D721Med (cell line): ENCODE measurements at places on chromosomes 4 and X.

GRCh38 chr4:2482693-2483092 is 13.8 kb downstream of the RNF4 start:
- no peak for DNase-seq

GRCh38 chr4:136742333-136742732 is 790.0 kb downstream of the PCDH18 start:
- DNase-seq: no peak

- DNase-seq: no peak
Measured at GRCh38 chr4:94115687-94116086, 92.0 kb upstream of the SMARCAD1 start.

- no peak for DNase-seq
Measured at GRCh38 chr4:47213971-47214370, 182.6 kb downstream of the GABRB1 start.

- no peak for DNase-seq
Measured at GRCh38 chrX:20530406-20530921, 263.8 kb upstream of the RPS6KA3 start.

DNA sequence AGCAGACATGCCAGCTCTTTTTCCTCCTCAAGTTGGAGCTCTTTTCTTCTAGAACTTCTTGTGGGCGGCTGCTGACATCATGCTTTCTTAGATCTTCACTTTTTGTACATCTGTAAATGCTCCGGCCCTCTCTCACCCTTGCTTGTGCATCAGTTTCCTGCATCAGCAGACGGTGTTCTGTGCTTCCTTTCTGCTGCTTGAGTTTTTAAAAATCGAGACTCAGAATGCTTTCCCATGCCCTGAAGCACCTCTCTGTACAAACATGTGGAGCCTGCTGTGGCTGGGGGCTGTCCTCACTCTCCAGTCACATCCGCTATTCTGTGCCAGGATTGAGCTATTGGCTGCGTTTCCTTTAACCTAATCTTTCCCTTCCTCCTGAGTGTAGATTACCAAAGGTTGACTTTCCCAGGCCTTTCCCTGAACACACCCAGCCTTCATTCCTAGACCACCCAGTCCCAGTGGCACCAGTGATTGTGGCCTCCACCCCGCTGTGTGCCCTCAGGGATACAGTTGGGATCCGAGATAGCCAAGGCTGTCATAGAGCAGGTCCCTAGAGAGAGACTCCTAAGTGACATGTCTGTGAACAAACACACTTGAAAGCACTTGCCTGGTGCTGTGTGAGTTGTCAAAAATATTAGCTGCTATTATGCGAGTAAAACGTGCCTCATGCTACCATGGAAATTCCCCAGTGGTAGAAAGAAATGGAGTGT is 41.9 kb downstream of the TNIP2 start:
- no peak for DNase-seq

GRCh38 chr4:123266221-123266620 is 130.4 kb upstream of the SPRY1 start:
- no peak for DNase-seq

DNA sequence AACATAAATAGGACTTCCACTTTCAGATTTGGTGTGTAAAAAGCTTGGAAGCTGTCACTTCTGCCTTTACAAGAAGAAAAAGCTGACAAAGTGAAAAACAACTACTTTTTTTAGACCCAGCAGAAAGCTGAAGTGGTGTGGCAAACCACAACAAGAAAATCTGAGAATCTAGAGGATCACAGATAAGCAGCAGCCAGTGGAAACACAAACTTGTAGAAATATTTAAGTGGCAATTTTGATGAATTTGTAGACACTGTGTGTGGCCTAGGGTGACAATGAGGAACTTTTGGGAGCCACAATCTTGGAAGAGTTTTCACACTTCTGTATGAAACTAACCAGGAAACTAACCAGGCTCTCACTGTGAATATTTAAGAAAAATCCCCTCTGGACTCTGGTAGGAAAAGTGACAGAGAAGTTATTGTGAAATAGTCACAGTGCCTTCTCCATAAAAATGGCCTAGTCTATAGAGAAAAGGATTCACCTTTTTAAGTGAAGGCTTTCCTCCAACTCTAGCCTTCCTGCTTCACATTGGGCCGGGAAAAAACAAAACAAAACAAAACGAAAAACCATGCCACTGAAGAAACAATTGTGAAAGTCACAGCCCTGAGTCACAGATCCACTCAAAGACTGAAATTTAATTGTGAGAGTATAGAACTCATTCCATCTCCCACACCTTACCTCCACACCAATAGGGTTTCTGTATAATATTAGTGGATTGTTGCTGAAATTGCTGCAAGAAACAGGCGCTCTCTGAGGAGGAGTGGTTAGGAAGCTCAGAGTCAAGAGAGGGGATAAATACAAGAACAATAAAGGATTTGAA is 26.7 kb upstream of the GUCY1A1 start:
- DNase-seq: no peak

DNA sequence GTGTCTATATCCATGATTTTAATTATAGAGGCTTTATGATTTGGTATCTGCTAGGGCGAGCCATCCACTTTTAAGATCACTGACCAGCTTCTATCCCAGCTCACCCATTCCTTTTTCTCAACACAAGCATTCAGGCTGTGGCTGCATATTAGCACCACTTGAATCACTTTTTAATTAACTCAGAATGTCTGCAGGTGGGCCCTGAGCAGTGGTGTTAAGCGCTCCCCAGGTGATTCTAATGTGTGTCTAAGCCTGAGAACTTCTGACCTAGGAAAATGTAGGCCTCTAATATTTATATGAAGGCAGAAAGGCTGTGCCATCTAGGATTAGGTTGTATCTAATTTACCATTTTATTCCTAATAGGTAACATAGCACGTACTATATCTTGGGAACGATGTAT is 19.8 kb upstream of the QRFPR start:
- DNase-seq: no peak

GRCh38 chr4:663438-664428 is 10.3 kb downstream of the ATP5ME start:
- peak; percentile 95 for DNase-seq

GRCh38 chrX:74207539-74207938 is 96.4 kb upstream of the ZCCHC13 start:
- no peak for DNase-seq
